Hepatocyte (in vitro differentiated cells): ENCODE measurements at places on chromosomes 3 and 15. TPM values are rescaled to one million over a fixed set of nuclear protein-coding genes. Genes with fewer than 3 reads are reported as not detected.

DNA sequence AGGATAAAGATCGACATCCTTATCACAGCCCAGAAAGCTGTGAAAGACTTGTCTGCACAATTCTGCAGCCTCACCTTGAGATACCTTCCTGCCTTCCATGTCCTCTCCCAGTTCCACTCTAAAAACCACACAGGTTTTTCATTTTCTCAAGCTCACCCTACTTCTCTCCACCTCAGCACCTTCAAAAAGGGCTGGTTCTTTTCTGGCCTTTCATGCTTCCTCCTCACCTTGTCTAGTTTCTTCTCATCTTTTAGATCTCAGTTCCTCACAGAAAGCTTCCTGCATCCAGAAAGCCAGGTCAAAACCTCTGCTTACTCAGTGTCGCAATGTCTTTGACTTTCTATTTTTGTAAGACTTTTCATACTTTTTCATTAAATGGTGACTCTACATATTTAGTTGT is 140.2 kb upstream of the STT3B start:
- H3K36me3 ChIP-seq = no peaks in the 10 kb centered on the region
- no peak overlapping the region for H3K4me3 ChIP-seq
- no peaks in the 10 kb centered on the region for H3K4me1 ChIP-seq
- H3K27ac ChIP-seq = no peak overlapping the region

GRCh38 chr3:147119346-147119745 is 287.0 kb downstream of the ZIC4 start:
- no peak overlapping the region for H3K27ac ChIP-seq
- DNase-seq = no peak
- H3K27me3 ChIP-seq = no peaks in the 10 kb centered on the region
- H3K4me3 ChIP-seq = no peak overlapping the region
- no peaks in the 10 kb centered on the region for H3K36me3 ChIP-seq
- H3K4me1 ChIP-seq = no peaks in the 10 kb centered on the region

- H3K4me1 ChIP-seq = no peaks in the 10 kb centered on the region
- H3K4me3 ChIP-seq = no peak overlapping the region
- H3K36me3 ChIP-seq = no peaks in the 10 kb centered on the region
- DNase-seq = no peak
Measured at GRCh38 chr3:64473466-64473865, 214.3 kb downstream of the ADAMTS9 start.

GRCh38 chr3:122956693-122957455 is 70.7 kb downstream of the SEMA5B start:
- H3K36me3 ChIP-seq = no peaks in the 10 kb centered on the region
- no peak overlapping the region for H3K27ac ChIP-seq
- H3K27me3 ChIP-seq = no peaks in the 10 kb centered on the region
- H3K4me1 ChIP-seq = no peaks in the 10 kb centered on the region
- no peak for DNase-seq
- no peak overlapping the region for H3K4me3 ChIP-seq

DNA sequence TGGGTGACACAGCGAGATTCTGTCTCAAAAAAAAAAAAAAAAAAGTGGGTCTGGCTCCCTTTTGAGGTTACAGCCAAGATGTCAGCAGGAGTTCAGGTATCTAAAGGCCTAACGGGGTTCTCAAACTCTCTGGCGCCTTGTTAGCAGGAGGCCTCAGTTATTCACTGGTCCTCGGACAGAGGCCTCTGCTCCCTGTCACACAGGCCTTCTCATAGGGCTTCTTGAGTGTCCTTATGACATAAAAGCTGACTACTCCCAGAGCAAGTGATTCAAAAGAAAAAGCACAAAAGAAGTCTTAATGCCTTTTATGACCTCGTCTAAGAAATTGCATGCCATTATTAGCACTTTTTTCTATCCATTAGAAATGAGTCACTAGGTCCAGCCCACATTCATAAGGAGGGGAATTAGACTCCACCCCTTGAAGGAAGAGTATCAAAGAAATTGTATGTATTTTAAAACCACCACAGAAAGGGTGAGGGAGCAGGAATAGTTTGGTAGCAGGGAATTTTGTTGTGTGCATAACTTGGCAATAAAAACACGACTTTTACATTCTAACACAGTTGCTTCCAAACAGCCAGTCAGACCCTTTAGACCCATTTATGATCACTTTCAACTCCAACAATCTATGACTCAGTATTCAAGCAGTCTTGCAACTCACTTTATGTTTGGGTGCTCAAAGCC is 90.3 kb downstream of the MEX3B start:
- peaks cover 5% of the 10 kb centered on the region for H3K4me1 ChIP-seq
- no peak overlapping the region for H3K4me3 ChIP-seq
- DNase-seq = no peak

GRCh38 chr15:68210821-68211655 is 5.9 kb upstream of the CALML4 start:
- peaks cover 8% of the 10 kb centered on the region for H3K4me1 ChIP-seq
- no peaks in the 10 kb centered on the region for H3K36me3 ChIP-seq
- peak; percentile 70 for DNase-seq
- no peak overlapping the region for H3K4me3 ChIP-seq
- H3K27ac ChIP-seq = no peak overlapping the region

DNA sequence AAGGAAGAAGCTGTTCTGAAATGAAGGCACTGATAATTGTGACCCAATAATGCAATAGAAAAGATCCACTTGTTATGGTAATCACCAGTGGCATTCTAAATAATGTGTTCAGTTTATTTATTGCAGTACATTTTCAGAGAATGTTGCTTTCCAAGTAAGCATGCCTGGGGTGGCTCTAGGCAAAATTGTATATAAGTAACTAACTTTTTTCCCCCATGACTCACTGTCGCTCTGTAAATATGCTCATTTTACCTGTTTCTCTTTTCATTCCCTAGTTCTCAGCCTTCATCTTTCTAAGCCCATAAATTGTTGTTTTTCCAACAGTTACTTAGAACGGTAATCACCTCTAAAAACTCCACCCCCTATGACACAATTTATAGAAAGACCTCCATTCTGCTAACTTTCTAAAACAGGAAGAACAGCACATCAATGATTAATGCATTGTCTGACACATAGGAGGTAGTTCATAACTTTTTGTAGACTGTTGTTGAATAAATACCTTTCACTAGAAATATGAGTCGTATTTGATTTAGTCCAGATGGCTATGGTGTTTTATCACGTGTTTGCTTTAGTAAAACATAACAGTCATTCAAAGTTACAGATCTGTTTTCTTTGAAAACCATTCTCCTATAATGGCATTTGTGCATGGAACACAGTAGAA is 143.1 kb downstream of the LSAMP start:
- no peak overlapping the region for H3K4me3 ChIP-seq
- H3K4me1 ChIP-seq = no peaks in the 10 kb centered on the region
- no peaks in the 10 kb centered on the region for H3K27me3 ChIP-seq
- no peaks in the 10 kb centered on the region for H3K36me3 ChIP-seq
- DNase-seq = peak; percentile 4
- no peak overlapping the region for H3K27ac ChIP-seq

GRCh38 chr15:35963326-35963725 is 417.4 kb upstream of the DPH6 start:
- no peak overlapping the region for H3K27ac ChIP-seq
- no peak for DNase-seq
- no peak overlapping the region for H3K4me3 ChIP-seq
- no peaks in the 10 kb centered on the region for H3K27me3 ChIP-seq
- H3K36me3 ChIP-seq = no peaks in the 10 kb centered on the region

GRCh38 chr3:78683284-78683683 is 1084.5 kb downstream of the ROBO1 start:
- no peak for DNase-seq
- H3K4me3 ChIP-seq = no peak overlapping the region
- no peaks in the 10 kb centered on the region for H3K36me3 ChIP-seq
- no peaks in the 10 kb centered on the region for H3K4me1 ChIP-seq
- H3K27ac ChIP-seq = no peak overlapping the region

GRCh38 chr3:197298945-197299854 is 788 bp upstream of the DLG1 start:
- H3K27ac ChIP-seq = peak overlapping the region; percentile 95
- peak overlapping the region; percentile 67 for H3K4me3 ChIP-seq
- H3K4me1 ChIP-seq = peaks cover 29% of the 10 kb centered on the region
- no peaks in the 10 kb centered on the region for H3K36me3 ChIP-seq

DNA sequence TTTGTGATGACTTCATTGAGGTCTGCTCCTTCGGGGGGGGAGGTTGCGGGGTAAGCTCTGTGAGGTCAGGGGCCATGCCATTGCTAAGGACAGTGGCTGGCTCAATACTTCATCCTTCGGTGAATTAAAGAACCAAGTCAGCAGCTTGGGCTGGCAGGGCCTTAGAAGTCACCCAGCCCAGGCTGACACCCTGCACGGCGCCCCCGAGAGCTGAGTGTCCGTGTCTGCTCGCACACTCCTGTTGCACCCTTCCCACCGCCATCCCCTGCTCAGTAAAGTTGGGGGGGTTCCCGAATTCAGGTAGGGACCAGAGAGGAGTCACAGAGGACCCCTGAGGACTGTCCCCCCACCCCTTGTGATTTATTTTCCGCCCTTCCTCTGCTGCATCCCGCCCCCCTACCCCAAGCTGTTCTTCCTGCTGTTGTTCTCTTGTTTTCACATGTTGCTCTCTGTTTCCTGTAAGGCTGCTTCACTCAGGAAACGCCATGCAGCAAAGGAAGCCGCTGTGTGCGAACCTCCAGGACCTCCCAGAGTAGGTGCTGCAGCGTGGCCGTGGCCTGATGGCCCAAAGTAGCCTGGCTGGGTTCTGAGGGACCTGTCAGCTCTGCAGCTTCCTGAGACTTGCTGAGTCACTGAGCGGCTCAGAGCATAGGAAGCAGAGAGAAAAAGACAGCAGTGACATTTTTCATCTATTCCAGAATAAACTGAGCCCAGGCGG is 14.4 kb downstream of the EFCC1 start:
- H3K36me3 ChIP-seq = no peaks in the 10 kb centered on the region
- H3K4me1 ChIP-seq = peaks cover 6% of the 10 kb centered on the region
- no peak overlapping the region for H3K4me3 ChIP-seq
- no peak overlapping the region for H3K27ac ChIP-seq
- H3K27me3 ChIP-seq = no peaks in the 10 kb centered on the region

DNA sequence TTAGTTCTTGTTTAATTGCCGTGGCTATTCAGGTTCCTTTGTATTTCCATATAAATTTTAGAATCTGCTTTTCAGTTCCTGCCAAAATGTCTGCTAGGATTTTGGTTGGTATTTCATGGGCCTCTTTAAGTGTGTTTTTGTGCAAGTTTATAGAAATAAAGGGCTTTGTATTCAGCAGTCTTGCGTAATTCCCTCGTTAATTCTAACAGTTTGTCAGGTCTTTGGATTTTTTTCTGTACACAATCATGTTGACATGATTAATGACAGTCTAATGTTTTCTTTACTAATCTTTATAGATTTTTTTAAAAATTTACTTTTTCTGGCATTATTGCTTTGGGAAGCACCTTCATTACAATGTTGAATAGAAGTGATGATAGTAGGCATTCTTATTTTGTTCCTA is 120.9 kb downstream of the NEK11 start:
- no peaks in the 10 kb centered on the region for H3K27me3 ChIP-seq
- H3K4me3 ChIP-seq = no peak overlapping the region
- DNase-seq = no peak
- H3K27ac ChIP-seq = no peak overlapping the region

GRCh38 chr15:49946681-49947080 is 172.4 kb downstream of the ATP8B4 start:
- H3K27ac ChIP-seq = no peak overlapping the region
- no peaks in the 10 kb centered on the region for H3K36me3 ChIP-seq
- no peak for DNase-seq
- no peaks in the 10 kb centered on the region for H3K27me3 ChIP-seq

DNA sequence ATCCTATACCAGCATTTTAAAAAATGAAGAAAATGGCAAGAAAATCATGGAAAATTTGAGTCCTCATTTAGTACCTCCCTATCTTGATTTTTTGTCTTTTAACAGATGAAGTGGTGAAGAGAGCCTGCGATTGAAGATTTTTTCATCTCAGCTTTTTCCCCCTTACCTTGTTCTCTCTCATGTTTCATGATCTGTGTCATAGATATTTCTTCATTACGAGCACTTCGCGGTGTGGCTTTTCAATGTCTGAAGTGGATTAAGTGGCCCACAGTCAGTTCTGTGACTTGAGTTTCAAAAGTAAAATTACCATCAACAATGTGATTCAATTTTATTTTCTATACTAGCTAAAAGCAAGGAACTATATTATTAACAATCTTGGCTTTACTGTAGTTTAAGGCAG is 147.2 kb downstream of the FNDC3B start:
- peaks cover 4% of the 10 kb centered on the region for H3K4me1 ChIP-seq
- no peak overlapping the region for H3K4me3 ChIP-seq
- no peak for DNase-seq
- no peaks in the 10 kb centered on the region for H3K27me3 ChIP-seq
- H3K27ac ChIP-seq = no peak overlapping the region

GRCh38 chr15:72786676-72787345 is 3.3 kb upstream of the ADPGK start:
- no peak overlapping the region for H3K4me3 ChIP-seq
- peak overlapping the region; percentile 97 for H3K27ac ChIP-seq
- H3K4me1 ChIP-seq = peaks cover 22% of the 10 kb centered on the region
- DNase-seq = no peak

GRCh38 chr3:6260551-6261191 is 600.2 kb upstream of the GRM7 start:
- no peaks in the 10 kb centered on the region for H3K36me3 ChIP-seq
- no peak overlapping the region for H3K27ac ChIP-seq
- H3K27me3 ChIP-seq = no peaks in the 10 kb centered on the region
- H3K4me1 ChIP-seq = no peaks in the 10 kb centered on the region

DNA sequence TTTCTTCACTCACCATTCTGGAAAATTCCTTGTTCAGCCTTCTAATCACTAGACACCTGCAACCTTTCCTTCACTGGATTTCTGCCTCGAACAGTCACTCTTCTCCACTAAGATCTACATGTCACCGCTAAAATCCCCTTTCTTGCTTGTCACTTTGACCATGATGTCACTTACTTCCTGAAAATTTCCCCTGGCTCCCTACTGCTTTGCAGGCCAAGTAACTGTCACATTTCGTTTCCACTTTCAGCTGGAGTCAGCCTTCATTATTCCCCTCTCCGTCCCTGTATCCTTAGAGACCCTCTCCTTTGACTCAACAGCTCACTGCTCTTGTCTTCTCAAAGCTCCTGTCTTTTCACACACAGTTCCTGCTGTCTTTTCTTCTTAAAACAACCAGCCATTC is 15.9 kb downstream of the CHL1 start:
- H3K4me1 ChIP-seq = no peaks in the 10 kb centered on the region
- no peak for DNase-seq
- no peak overlapping the region for H3K27ac ChIP-seq
- no peaks in the 10 kb centered on the region for H3K36me3 ChIP-seq

DNA sequence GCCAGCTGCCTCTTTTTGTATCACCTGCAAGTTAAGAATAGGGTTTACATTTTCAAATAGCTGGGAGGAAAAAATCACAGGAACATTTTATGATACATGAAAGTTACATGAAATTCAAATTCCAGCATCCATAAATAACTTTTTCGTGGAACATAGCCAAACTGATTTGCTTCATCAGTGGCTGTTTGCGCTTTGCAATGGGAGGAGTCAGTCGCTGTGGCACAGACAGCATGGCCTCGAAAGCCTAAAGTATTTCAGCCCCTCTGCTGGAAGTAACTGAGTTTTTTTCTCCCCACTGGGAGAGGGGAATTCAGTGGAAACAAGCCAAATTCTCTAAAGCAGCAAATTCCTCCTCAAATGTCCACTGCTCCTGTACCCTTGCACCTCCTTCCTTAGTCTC is 271.9 kb downstream of the SUCLG2 start:
- no peaks in the 10 kb centered on the region for H3K27me3 ChIP-seq
- no peak for DNase-seq
- H3K36me3 ChIP-seq = no peaks in the 10 kb centered on the region
- peaks cover 10% of the 10 kb centered on the region for H3K4me1 ChIP-seq

- H3K27me3 ChIP-seq = no peaks in the 10 kb centered on the region
- H3K4me1 ChIP-seq = peaks cover 65% of the 10 kb centered on the region
- no peak overlapping the region for H3K4me3 ChIP-seq
Measured at GRCh38 chr15:63050731-63051155, 8.2 kb downstream of the TPM1 start.

The TEX55 gene
- not detected in 2 replicates for total RNA-seq

The TGM4 gene
- total RNA-seq = 0.43 TPM in 1 of 2 replicates, not detected in the other

The CASR gene
- total RNA-seq = 0.32 and 0.37 TPM in 2 replicates

The RBP2 gene
- total RNA-seq = 285 and 295 TPM in 2 replicates

The HEG1 gene
- total RNA-seq = 25.1 and 27.2 TPM in 2 replicates
